ENCODE measurements at places on chromosomes 2 and 18.
A peak's percentile ranks its signal among the peaks of the same experiment; 100 is the strongest.

- no peak for DNase-seq
These were observed 28.6 kb downstream of the PLA2R1 start for GRCh38 chr2:160033732-160034392.

GRCh38 chr2:50535971-50536759 lies 495.8 kb downstream of the NRXN1 start:
- no peak for DNase-seq

GRCh38 chr2:151632993-151633565 lies 101.2 kb downstream of the NEB start:
- DNase-seq: no peak

DNA sequence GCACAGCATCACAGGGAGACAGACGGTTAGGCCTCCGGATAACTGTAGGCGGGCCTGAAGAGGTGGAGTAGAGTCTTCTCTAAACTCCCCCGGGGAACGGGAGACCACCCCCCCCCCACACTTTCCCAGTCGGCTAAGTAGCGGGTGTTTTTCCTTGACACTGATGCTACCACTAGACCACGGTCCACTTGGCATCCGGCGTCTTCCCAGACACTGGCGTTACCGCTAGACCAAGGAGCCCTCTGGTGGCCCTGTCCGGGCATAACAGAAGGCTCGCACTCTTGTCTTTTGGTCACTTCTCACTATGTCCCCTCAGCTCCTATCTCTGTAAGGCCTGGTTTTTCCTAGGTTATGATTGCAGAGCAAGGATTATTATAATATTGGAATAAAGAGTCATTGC lies 25.7 kb upstream of the NCL start:
- DNase-seq: peak; percentile 28

DNA sequence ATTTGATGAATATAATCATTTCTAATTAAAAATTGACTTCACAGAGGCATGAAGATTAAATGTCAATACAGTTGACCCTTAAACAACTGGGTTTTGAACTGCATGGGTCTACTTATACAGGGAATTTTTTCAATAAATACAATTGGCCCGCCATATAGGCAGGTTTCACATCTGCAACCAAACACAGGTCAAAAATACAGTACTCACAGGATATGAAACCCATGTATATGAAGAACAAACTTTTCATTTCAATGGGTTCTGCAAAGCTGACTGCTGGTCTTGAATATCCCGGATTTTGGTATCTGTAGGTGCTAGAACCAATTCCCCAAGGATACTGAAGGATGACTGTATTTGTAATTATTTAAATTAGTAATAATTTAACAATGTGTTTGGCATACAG lies 555.6 kb downstream of the EPHA4 start:
- no peak for DNase-seq

GRCh38 chr2:19496646-19497045 lies 138.2 kb upstream of the OSR1 start:
- no peak for DNase-seq

DNA sequence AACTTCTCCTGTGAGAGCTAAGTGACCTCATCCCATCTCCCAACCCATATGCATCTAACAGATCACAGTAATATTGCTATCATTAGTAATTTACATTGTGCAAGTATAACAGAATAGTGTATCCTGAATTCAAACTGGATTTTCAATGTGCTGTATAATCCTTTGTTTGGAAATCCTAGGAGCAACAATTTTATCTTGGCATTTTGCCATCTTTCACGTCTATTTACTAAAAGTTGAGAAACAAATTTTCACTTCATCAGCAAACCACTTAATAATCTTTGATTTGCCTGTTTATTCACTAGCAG lies 3.8 kb downstream of the HNRNPLL start:
- DNase-seq: no peak

DNA sequence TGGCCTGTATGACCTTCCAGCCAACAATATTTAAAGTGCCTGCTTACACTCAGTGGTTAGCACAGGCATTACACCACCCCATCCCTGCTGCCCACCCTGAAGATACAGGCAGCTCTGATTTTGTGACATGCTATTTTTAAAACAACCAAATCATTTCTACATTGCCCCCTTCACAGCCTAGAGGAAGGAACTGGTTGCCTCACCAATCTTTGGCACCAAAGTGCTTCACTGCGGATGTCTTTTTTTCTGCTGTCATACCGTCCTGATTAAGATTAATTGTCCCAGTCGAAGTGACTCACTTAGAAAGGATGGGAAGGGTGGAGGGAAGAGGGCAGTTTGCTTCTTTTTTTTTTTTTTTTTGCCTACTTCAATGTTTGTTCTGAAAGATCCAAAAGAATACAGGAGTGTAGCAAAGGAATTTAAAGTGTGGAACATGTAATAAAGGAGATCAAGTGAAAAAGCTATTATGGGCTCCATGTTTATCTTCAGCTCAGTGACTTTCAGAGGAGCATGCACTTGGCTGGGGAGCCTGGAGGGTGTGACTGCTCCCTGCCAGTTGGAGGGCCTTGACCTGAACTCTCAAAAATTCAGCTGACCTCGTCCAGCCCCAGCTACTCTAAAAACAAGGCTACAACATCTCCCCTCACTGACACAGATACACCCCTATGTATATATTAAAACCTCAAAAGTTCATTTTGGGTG lies 501.1 kb upstream of the TNP1 start:
- DNase-seq: no peak

- DNase-seq: peak; percentile 53
These were observed 22.9 kb upstream of the LBH start for GRCh38 chr2:30208453-30208852.

DNA sequence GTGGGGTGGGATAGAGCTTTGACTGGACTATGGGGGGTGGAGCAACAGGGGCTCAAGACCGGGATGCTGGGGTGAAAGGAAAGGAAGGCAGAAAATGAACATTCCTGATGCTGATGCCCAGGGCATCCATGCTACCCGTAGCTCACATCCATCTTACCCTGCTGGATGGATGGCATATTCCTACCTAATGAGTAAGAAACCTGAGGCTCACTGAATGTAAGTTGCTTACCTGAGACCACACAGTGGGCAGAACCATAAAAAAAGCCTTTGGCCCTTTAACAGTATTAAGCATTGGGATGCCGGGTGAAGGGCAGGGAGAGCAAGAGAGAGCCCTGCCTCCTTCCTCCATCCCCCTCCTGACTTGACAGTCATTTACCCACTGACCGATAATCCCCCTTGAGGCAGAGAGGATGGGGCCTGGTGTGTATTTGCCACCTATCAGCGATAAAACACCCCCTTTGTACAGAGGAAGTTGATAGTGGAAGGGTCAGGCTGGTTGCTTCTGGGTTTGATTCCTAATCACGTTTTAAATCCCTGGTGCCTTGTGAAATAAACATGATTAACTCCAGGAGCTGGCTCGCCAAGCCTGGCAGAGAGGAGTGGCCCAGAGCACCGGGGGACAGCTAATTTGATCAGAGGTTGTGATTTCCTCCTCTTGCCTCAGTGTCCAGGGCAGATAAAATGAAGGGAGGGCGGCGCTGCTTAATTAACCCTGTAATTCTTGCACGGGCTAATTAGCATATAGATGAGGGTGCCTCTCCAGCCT lies 105.9 kb upstream of the HS6ST1 start:
- no peak for DNase-seq

- DNase-seq: no peak
These were observed 40.6 kb upstream of the RFX8 start for GRCh38 chr2:101515477-101515876.

GRCh38 chr2:64650722-64651338 lies 2.9 kb downstream of the SERTAD2 start:
- no peak for DNase-seq

DNA sequence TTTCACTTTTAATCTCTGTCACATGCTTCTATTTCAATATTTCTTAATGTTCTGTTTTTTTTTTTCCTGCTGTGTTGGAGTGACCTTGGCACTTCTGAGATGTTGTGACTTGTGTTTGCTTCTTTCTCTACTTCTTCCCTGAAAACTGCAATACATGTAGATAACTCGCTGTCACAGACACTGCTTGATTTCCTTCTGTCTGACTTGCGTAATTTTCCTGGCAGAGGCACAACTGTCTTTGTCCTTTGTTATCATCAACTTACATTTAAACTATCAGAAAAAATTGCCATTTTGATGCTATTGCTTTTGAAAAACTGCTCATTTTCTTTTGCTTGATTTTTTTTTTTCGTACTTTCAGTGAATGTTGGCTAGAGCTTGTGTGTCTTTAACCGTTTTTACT lies 69.0 kb downstream of the BABAM2 start:
- no peak for DNase-seq

DNA sequence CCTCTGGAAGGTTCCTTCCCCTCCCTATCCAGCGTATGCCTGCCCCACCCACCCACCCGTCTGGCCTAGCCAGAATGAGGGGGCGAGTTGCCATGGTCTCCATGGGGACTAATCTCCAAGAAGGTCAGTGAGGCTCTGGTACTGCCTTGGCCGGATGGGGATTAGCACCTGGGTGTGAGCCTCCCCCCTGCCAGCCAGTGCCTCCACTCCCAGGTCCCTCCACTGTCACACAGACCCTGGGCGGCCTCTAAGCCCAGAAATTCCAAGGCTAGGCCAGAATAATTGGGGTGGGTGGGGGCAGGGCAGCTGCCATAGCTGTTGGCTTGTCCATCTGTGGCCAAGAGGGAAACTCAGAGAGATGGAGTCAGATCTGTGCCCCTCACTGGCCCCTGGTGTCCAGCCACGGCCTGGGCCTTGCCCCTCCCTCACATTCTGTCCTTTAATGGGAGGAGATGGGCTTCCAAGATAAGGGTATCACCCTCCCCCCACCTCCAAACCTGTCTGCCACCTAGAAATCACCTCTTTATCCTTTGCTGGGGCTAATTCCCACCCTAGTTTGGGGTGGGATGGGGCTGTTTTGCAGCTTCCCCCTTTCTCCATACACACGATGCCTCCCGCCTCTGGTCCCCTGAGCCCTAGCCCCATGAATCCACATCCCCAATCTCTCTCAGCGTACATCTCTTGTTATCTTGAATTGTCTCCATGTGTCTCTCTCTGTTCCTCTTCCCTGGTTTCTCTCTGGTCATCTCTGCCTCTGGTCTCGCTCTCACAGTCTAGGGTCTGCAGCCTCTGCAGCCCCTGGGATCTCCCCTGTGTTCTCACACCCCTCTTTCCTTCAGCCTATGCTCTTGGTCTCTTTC lies 6.0 kb upstream of the CRYBA2 start:
- DNase-seq: no peak

- no peak for DNase-seq
These were observed 5.3 kb upstream of the NPPC start for GRCh38 chr2:231931481-231931915.

DNA sequence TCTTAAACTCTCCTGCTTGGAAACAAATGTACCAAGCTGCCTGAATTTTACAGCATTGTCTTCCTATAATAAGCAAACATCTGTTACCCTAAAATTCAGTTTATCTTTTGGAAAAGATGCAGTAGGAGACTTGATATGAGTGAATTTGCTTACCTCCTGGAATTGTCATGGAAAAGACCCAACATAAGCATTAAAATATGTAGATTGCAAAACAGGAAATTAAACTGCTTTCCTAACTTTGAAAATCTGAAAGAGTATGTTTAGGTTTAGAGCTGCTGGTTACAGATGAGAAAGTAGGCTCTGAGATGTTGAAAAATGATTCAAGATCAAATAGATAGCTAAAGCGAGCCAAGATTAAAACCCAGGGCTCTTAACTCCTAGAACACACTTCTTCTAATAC lies 316.5 kb downstream of the SOX11 start:
- DNase-seq: no peak

- no peak for DNase-seq
These were observed 136.2 kb downstream of the SLC8A1 start for GRCh38 chr2:40315683-40316082.

DNA sequence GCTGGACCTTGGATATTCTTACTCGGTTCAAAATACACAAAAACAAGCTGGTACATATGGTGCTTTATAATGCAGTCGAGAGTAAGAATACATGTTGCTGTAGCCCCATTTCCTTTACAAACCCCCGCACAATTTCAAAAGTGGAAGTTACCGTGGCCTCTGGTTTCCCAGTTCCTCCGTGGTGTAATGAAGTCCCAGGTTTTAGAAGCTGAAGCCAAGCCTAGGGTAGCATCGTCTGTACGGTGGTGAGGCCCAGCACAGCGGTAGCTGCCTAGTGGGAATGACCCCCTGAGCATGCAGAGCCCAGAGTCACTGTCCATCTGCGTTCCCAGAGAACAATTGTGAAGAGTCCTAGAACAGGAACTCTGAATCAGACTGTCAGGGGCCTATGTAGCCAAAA lies 171.8 kb downstream of the ASXL3 start:
- DNase-seq: no peak

GRCh38 chr2:18219676-18220075 lies 340.8 kb downstream of the RDH14 start:
- no peak for DNase-seq

- no peak for DNase-seq
These were observed 10.9 kb downstream of the CPS1 start for GRCh38 chr2:210567279-210567678.

- DNase-seq: peak; percentile 44
These were observed 45.1 kb downstream of the HS6ST1 start for GRCh38 chr2:128273469-128274081.

GRCh38 chr2:224433442-224433841 lies 31.5 kb upstream of the FAM124B start:
- DNase-seq: no peak

GRCh38 chr2:29397039-29397438 lies 281.8 kb downstream of the CLIP4 start:
- no peak for DNase-seq

DNA sequence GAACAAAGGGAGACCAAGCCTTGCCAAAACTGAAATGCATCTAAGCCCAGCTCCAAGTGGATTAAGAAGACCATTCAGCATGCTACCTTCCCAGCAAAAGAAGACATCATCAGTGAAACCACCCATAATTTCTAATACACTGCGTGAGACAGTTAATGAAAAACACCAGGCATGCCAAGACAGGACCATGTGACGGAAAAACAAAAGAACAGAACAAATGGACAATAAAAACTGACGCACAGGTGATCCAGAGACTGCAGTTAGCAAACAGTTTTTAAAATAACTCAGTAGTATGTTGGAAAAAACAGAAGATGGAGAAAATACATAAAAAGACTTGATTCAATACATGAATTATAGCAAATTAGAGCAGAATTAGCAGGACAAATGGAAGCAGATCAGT lies 15.3 kb downstream of the FAM168B start:
- DNase-seq: no peak

DNA sequence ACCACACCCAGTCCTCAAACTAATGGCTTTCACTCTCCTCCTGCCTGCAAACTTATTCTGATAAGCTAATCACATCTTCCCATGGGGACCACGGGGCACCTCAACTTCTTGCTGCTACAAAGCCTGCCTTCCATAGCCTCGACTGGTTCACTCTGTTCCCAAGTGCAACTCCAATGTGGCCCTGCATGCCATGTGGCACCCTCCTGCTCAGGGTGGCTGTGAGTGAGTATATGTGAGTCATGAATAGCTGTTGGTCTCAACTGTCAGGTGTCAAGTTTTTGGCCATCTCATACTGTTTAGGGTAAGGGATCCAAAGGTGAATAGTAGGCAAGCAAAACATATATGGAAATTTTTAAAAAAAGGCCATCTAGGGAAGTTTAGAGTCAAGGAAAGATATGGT lies 276.1 kb upstream of the DCC start:
- DNase-seq: no peak

GRCh38 chr18:7452331-7452730 lies 114.8 kb upstream of the PTPRM start:
- DNase-seq: no peak

All from CD4-positive, alpha-beta T cell treated with Interleukin-15 for 4 hours (primary cell).